H9 (cell line): ENCODE measurements at places on chromosomes 2 and 18. TPM values are rescaled to one million over a fixed set of nuclear protein-coding genes. Genes with fewer than 3 reads are reported as not detected.

GRCh38 chr2:230666885-230667712 lies 45.5 kb upstream of the CAB39 start:
- peaks cover 5% of the 10 kb centered on the region; the same call in 1 of the 2 replicates for H3K4me1 ChIP-seq
- H3K36me3 ChIP-seq = no peaks in the 10 kb centered on the region
- no peaks in the 10 kb centered on the region; the same call in 1 of the 2 replicates for H3K27me3 ChIP-seq
- H3K4me3 ChIP-seq = no peak overlapping the region
- peak; percentile 46 for DNase-seq
- H3K27ac ChIP-seq = no peak overlapping the region

GRCh38 chr2:216927163-216927562 lies 67.3 kb upstream of the TNP1 start:
- H3K36me3 ChIP-seq = no peaks in the 10 kb centered on the region
- DNase-seq = no peak
- no peak overlapping the region for H3K4me3 ChIP-seq
- H3K4me1 ChIP-seq = no peaks in the 10 kb centered on the region; the same call in 1 of the 2 replicates

DNA sequence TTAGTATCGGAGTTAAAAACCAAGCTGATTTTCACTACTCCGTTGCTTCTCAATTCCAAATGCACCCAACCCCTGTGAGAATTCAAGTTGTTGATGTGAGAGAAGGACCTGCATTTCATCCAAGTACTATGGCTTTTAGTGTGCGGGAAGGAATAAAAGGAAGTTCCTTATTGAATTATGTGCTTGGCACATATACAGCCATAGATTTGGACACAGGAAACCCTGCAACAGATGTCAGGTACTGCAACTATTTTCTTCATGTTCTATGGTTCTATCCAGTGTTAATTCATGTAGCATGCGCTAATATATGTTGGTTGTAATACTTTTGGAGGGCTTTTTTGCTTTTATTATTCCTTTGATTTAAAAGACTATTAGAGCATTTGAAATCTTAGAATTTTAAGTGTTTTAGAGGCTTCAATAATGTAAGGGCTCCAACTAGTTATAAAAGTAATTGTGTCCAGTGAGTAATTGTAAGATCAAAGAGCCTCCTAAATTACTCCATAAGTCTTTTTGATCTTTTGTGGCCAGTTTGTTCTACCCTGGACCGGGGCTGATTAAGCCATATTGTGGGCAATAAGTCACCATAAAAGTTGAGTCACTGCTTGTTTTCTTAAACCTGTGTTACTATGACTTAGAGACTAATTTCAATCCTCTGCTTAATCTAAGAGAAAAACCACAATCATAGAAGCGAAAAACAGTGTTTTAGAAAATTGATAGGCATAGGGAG lies 22.9 kb downstream of the DSG4 start:
- H3K4me3 ChIP-seq = no peak overlapping the region
- H3K36me3 ChIP-seq = no peaks in the 10 kb centered on the region
- no peak for DNase-seq
- H3K27me3 ChIP-seq = no peaks in the 10 kb centered on the region
- no peak overlapping the region for H3K27ac ChIP-seq

- no peaks in the 10 kb centered on the region for H3K4me1 ChIP-seq
- H3K4me3 ChIP-seq = no peak overlapping the region
- H3K27ac ChIP-seq = no peak overlapping the region
- peaks cover 18% of the 10 kb centered on the region for H3K36me3 ChIP-seq
- H3K27me3 ChIP-seq = no peaks in the 10 kb centered on the region
- DNase-seq = no peak
Measured at GRCh38 chr2:85057226-85057962, 75.8 kb upstream of the TCF7L1 start.

GRCh38 chr18:21928925-21929324 lies 188.3 kb downstream of the MIB1 start:
- H3K27me3 ChIP-seq = no peaks in the 10 kb centered on the region; the same call in 1 of the 2 replicates
- no peaks in the 10 kb centered on the region for H3K36me3 ChIP-seq
- H3K4me3 ChIP-seq = no peak overlapping the region

DNA sequence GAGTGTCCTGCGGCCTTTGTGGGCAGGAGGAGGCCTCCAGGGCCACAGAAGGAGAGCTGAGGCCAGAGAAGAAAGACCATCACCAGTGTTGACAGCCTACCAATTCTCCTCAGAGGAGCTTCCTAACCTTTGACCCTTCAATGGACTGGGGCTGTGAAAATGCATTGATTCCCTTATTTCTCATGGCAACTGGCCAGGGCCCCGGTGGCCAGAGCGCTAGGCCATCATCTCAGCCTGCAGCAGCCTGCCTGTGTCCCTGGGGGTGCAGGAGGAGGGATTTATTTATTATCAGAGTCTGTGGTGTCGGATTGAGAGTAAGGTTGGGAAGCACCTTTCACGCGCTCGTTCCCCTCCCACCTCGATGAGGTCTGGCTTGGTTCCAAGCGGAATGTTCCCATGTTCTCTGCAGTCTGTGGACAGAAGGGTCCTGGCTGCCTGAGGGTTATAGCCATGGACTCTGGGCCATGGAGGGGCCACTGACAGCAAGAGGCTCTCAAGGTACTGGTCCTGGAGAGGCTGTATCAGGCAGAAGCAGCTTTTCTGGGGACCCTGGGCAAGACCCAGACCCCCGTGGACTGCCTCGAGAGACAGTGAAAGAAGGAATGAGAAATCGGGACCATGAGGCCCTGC lies 53.8 kb downstream of the CYP27C1 start:
- H3K27ac ChIP-seq = no peak overlapping the region
- H3K4me3 ChIP-seq = no peak overlapping the region
- H3K4me1 ChIP-seq = peaks cover 2% of the 10 kb centered on the region; the same call in 1 of the 2 replicates
- H3K27me3 ChIP-seq = no peaks in the 10 kb centered on the region
- no peak for DNase-seq
- H3K36me3 ChIP-seq = no peaks in the 10 kb centered on the region

DNA sequence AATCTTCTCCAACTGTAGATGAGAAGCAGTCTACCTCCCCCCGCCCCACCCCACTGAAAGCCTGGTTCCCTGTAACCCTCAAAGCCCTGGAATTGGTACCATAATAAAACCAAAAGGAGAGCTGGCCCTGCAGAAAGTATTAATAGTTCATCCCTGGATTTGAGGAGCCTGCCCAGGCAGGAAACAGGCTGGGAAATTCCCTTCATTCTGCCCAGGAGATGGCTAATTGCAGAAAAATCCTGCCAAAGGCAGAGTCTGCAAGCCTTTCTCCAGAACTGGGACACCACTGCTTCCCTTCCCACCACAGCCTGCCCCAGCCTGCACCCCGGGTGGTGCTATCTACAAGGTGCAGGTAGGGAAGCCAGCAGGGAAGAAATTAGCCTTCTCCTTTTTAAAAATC lies 16.3 kb downstream of the GKN2 start:
- H3K4me1 ChIP-seq = no peaks in the 10 kb centered on the region
- no peak for DNase-seq
- H3K36me3 ChIP-seq = no peaks in the 10 kb centered on the region
- H3K27me3 ChIP-seq = no peaks in the 10 kb centered on the region
- H3K27ac ChIP-seq = no peak overlapping the region

DNA sequence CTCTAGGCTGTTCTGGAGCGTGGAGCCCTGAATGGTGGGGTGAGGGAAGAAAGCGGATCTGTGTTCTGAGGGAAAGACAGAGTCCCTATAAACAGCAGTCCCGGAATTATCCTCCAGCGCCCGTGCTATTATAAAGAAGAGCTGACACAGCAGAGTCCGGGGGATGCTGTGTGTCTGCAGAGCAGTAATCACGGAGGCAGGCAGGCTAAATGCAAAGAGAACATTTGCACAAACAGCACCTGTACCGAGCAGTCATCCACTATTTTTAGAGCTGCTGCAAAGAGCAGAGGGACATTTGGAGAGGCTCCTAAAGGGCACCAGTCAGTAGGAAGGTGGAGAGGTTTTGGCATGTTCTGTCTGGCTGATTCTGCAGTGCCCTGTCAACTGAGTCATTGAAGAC lies 293.8 kb upstream of the SLC14A2 start:
- no peak overlapping the region for H3K4me3 ChIP-seq
- no peaks in the 10 kb centered on the region; the same call in 1 of the 2 replicates for H3K4me1 ChIP-seq
- no peaks in the 10 kb centered on the region for H3K36me3 ChIP-seq
- no peak overlapping the region for H3K27ac ChIP-seq
- no peak for DNase-seq

DNA sequence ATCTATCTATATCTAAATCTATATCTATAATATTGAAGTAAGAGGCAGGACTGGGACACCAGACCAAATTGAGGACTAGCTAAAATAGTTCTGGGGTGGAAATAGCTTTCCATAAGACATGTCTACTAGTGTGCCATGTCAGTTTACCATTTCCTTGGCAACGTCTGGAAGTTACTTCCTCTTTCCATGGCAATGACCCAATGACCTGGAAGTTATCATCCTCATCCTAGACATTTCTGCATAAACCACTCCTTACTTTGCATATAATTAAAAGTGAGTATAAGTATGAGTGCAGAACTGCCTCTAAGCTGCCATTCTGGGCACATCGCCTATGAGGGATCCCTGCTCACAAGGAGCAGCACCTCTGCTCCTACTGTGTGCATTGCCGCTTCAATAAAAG lies 734.0 kb upstream of the GCFC2 start:
- H3K27ac ChIP-seq = no peak overlapping the region
- H3K4me3 ChIP-seq = no peak overlapping the region
- peaks cover 17% of the 10 kb centered on the region for H3K36me3 ChIP-seq
- no peaks in the 10 kb centered on the region for H3K27me3 ChIP-seq

GRCh38 chr2:102892698-102893310 lies 131.0 kb downstream of the TMEM182 start:
- DNase-seq = no peak
- no peak overlapping the region for H3K27ac ChIP-seq
- H3K4me3 ChIP-seq = no peak overlapping the region
- H3K4me1 ChIP-seq = no peaks in the 10 kb centered on the region
- no peaks in the 10 kb centered on the region for H3K36me3 ChIP-seq

DNA sequence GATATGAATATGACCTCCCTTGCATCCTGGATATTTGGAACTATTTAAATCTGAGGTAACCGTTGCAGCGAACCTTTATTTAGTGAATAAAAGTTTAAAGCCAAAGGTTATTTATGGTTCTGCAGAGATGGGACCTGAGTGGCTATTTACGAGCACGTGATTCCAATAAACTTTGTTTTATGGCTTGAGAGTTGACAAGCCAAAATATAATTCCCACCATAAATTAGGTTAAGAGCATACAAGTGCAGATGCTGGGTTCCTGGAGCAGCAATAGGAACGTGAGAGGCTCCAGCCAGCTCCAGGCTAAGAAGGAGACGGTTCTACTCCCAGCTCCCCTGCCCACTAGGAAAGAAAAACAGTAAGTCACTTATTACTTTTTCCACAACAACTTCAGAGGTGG lies 5.2 kb upstream of the HOXD4 start:
- no peaks in the 10 kb centered on the region for H3K36me3 ChIP-seq
- peaks cover 93% of the 10 kb centered on the region for H3K27me3 ChIP-seq
- H3K4me3 ChIP-seq = no peak overlapping the region
- DNase-seq = no peak

DNA sequence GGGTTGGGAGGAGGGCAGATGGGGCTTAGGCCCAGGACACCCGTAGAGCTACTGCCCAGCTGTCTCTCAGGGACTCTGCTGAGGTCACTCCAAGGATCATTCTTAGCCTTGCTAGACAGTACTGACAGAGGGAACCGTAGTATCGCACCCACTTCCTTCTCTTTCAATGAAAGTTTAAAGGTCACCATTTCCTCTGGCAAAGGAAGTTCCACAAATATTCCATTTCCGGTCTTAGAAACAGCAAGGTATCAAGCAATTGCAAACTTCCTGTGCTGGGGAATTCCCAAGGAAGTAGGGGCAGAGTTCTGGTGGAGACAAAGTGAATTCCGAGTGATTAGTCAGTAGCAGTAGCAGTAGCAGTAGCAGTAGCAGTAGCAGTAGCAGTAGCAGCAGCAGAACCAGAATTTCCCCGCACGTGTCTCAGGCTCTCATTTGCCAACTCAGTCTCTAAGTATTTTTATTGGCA lies 24.7 kb downstream of the IL1B start:
- no peak overlapping the region for H3K4me3 ChIP-seq
- no peaks in the 10 kb centered on the region for H3K27me3 ChIP-seq
- H3K36me3 ChIP-seq = no peaks in the 10 kb centered on the region
- no peak overlapping the region for H3K27ac ChIP-seq
- DNase-seq = no peak

DNA sequence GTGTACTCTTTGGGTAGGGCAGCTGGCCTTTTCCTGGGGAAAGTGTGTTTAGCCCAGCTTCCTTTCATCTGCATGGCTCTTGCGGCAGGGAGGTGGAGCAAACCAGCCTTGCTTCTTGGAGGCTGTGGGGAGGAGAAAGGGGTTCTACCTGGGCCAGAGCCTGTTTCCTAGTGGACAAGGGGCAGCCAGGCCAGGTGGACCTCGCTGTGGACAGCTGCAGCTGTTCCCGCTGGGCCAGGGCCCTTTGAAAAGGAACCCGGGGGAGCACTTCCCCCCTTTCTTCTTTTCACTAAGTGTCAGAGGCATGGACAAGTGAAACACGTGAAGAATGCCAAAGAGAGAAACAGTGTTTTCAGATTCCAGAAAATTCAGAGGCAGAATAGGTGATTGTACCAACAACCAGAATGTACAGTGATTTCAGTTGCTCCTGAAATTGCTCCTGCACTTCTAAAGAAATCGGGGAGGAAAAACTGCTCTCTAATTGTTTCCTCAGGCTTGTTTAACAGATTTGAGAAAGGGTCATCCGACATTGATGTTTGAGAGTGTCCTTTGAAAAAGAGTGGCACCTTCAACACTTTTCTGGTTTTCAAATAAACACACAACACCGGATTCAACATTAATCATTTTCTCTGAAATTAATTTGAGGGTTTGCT lies 3.9 kb downstream of the GLI2 start:
- no peaks in the 10 kb centered on the region for H3K27me3 ChIP-seq
- peak; percentile 59 for DNase-seq
- no peaks in the 10 kb centered on the region for H3K36me3 ChIP-seq
- H3K4me3 ChIP-seq = peak overlapping the region; percentile 90
- peaks cover 18% of the 10 kb centered on the region for H3K4me1 ChIP-seq

GRCh38 chr2:160281213-160281612 lies 81.1 kb upstream of the ITGB6 start:
- no peak for DNase-seq
- no peak overlapping the region for H3K27ac ChIP-seq
- H3K36me3 ChIP-seq = peaks cover 8% of the 10 kb centered on the region; the same call in 2 of the 3 replicates
- no peaks in the 10 kb centered on the region for H3K27me3 ChIP-seq

The IL1RL1 gene
- total RNA-seq = not detected in 2 replicates

The CRYBA2 gene
- not detected in 2 replicates for total RNA-seq

The ZNF519 gene
- total RNA-seq = 21.9 and 24.3 TPM in 2 replicates

The CNNM3 gene
- 22.8 and 25.0 TPM in 2 replicates for total RNA-seq

The GKN1 gene
- total RNA-seq = not detected in 2 replicates
